ENCODE measurements at places on chromosomes 16 and 17.

DNA sequence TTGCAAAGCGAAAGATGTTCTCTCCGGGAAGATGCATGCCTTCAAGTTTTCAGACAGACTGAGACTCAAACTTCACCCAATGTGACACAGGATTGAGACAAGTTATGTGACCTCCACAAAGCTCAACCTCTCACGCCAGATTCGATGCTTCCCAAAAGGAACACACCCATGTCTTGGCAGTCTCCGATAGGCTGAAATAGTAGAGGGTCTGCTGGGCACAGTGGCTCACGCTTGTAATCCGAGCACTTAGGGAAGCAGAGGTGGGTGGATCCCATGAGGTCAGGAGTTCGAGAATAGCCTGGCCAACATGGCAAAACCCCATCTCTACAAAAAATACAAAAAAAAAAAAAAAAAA, 22.1 kb downstream of the ZFHX3 start:
- DNase-seq, result no peak

- DNase-seq, result no peak
Measured at GRCh38 chr17:58121925-58122324, 26.3 kb upstream of the OR4D1 start.

GRCh38 chr17:35088356-35088880, 24.9 kb upstream of the RFFL start:
- DNase-seq, result no peak

- no peak for DNase-seq
Measured at GRCh38 chr16:48511071-48511540, 98.9 kb downstream of the N4BP1 start.

- DNase-seq, result no peak
Measured at GRCh38 chr17:61449707-61450640, 2.2 kb upstream of the TBX4 start.

GRCh38 chr16:67975321-67976105, 4.8 kb downstream of the DPEP3 start:
- DNase-seq, result no peak

- no peak for DNase-seq
Measured at GRCh38 chr16:81797443-81797842, 18.4 kb downstream of the PLCG2 start.

DNA sequence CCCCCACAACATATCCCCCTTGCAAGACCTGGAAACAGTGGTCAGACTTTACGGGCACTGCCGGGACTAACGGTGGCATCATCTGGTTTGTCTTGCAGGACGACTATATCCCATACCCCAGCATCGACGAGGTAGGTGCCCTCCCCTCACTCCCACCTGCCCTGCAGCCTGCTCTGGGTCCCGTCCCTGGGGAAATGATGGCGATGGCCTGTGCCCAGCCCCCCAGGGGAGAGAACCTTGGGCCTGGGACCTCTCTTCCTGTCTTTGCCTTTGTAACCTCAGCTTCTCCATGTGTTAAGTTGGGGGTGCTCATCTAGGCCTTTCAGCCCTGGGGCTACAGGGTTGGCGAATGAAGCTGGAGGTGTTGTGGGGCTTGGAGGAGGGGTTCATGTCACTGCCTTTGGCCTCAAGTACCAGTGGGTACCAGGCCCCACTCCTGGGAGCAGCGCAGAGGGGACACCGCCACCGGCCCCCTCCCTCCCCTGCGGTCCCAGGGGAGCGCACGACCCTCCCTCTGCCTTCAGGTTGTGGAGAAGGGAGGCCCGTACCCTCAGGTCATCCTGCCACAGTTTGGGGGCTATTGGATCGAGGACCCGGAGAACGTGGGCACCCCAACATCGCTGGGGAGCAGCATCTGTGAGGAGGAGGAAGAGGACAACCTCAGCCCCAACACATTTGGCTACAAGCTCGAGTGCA, 99.9 kb downstream of the OR1D5 start:
- no peak for DNase-seq

GRCh38 chr17:79808763-79809529, 12.1 kb upstream of the CBX8 start:
- DNase-seq, result no peak

- DNase-seq, result no peak
Measured at GRCh38 chr16:85930301-85930700, 31.3 kb downstream of the IRF8 start.

- no peak for DNase-seq
Measured at GRCh38 chr17:49518346-49519078, 23.4 kb downstream of the NGFR start.

DNA sequence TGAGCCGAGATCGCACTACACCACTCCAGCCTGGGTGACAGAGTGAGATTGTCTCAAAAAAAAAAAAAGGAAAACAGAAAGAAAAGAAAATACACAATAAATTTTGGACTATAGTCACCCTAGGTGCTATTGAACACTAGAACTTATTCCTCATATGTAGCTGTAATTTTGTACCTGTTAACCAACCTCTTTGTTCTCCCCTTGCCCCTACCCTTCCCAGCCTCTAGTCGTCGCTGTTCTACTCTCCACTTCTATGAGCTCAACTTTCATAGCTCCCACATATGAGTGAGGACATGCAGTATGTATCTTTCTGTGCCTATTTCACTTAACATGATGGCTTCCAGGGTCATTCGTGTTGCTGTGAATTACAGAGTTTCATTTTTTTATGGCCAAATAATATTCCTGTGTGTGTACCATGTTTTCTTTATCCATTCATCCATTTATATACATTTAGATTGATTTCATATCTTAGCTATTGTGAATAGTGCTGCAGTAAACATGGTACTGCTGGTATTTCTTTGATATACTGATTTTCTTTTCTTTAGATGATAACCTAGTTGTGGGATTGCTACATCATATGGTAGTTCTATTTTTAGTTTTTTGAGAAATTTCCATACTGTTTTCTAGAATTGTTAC, 28.3 kb downstream of the VPS35L start:
- DNase-seq, result no peak

DNA sequence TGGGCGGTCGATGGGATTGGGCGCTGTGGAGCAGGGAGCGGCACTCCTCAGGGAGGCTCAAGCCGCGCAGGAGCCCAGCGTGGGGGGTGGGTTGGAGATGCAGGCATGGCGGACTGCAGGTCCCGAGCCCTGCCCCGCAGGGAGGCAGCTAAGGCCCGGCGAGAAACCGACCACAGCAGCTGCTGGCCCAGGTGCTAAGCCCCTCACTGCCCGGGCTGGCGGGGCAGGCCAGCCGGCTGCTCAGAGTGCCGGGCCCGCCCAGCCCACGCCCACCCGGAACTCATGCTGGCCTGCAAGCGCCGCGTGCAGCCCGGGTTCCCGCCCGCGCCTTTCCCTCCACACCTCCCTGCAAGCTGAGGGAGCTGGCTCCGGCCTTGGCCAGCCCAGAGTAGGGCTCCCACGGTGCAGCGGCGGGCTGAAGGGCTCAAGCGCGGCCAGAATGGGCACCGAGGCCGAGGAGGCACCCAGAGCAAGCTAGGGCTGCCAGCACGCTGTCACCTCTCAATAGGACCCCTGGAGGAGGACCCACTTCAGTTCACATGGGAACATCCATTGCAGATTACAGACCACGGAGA, 20.5 kb upstream of the METTL16 start:
- no peak for DNase-seq

DNA sequence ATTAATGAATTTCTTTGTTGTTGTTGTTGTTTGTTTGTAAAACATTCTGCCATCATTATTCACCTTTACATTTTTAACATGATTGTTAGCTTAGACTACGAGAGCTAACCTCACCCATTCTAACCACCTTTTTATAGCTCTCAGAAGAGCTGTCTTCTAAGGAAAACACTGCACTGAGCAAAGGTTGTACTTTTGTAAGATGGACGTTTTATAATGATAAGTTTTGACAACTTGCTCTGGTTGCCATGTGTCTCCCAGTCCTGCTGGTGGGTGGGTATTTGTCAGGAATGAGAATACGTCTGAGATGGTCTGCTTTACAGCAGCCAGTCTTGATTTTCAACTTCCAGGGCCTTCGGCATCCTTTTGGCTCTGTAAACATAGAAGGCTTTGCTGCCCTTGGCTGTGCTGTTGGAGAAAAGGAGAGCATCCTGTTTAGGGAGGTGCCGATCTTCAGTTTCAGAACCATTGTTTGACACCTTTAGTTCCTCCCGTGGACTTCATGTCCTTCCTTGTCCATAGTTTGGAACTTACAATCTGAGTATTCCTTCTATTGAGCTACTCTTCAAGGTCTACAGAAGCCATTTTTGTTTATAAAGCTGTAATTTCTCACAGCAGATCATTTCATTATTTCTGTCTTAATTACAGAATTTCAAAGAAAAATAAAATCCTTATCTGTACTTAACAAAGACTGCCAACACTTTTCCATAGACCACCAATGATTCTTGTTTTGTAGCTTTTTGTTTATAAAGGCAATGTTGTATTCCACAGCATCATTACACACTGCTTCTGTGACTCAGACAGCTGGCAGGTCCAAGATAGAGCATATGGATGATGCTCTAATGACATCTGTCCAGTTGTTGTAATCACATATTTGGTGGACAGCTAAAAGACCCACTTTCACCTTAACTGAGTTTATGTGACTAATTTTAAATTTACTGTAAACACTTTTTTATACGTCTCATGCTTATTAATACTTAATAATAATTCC, 270.1 kb upstream of the TBX2 start:
- DNase-seq, result no peak

GRCh38 chr17:60107526-60108257, 29.0 kb upstream of the HEATR6 start:
- DNase-seq, result no peak

GRCh38 chr16:73252446-73252845, 204.5 kb upstream of the ZFHX3 start:
- no peak for DNase-seq

DNA sequence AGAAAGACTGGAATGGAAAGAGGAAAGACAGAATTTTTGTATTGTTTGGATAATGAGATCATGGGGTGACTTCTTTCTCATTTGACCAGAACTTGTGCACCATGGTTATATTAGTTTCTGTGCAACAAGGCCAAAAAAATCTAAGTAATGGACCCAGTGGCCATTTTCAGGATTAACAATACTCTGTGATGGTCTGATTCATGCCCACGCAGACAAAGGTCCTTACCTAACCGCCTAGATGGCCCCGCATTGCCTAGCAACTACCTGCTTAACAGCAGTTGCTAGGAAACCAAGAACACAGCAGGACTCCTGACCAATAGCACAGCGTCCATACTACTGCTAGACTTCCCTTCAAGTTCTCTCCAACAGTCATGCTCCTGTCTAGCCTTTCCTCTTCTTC, 22.4 kb downstream of the MIS12 start:
- DNase-seq, result no peak

GRCh38 chr17:72158895-72159885, 38.4 kb downstream of the SOX9 start:
- no peak for DNase-seq

GRCh38 chr16:68590201-68590994, 51.3 kb downstream of the ZFP90 start:
- DNase-seq, result peak; percentile 31

DNA sequence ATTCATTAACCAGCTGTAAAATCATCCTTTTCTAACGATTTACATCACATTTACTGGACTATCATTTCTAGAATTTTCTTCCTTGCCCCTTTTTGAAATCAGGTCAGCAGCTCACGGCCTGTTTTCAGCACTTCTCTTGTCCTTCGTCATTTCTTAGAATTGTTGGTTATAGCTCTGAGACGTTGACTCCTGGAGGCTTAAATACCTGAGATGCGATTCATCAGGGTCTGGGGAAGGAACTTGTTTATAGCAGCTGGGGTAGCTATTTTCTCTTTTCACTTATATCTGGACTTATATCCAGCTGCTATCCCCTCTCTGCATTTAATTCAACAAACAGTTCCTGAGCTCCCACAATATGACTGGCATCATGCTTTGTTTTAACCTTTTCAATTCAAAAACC, 338.7 kb upstream of the TNRC6C start:
- DNase-seq, result no peak

GRCh38 chr17:77808686-77809425, 149.6 kb upstream of the TNRC6C start:
- DNase-seq, result no peak

DNA sequence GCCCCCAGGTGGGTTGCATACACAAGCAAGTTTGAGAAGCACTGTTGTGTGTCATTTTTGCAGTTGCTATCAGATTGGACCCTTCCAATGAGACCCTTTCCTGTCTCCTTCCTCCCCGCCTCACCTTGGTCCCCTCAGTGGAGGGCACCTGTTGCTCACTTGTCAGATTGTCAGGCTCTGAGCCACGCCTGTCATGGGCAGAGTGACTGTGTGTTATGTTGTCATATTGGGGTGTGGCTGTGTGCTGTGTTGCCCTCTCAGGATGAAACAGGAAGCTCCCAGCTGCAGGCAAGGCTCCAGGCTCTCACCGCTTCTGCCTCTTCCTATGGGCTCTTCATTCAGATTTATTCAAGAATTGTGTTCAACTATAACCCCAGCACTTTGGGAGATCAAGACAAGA, 302.9 kb downstream of the CPPED1 start:
- DNase-seq, result no peak

GRCh38 chr17:6092182-6092902, 22.2 kb downstream of the WSCD1 start:
- no peak for DNase-seq

DNA sequence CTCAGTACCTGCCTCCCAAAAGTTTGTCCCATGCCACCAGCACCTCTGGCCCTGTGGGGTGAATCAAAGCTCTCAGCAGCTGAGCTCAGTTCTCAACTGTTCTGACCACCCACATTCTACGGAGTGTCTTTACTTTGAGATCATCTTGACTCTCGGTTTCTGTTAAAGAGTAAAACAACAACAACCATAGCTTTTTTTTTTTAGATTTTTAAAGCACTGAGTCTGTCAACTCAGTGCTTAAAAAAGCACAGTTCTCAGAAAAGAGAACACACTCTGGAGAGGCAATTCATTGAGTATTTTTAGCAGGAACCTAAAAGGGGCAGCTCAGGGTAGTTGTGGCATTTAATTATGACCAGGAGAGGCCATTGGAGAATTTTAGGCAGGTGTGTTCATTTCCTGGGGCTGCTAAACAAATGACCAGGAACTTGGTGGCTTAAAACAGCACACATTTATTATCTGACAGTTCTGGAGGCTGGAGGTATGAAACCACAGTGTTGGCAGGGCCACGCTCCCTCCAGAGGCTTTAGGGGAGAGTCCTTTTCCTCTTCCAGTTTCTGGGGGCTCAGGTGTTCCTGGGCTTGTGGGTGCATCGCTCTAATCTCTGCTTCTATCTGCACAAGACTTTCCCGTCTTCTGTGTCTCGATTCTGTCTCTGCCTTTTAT, 6.7 kb upstream of the WFIKKN2 start:
- no peak for DNase-seq

- DNase-seq, result no peak
Measured at GRCh38 chr16:9286930-9287329, 195.5 kb downstream of the HAPSTR1 start.

DNA sequence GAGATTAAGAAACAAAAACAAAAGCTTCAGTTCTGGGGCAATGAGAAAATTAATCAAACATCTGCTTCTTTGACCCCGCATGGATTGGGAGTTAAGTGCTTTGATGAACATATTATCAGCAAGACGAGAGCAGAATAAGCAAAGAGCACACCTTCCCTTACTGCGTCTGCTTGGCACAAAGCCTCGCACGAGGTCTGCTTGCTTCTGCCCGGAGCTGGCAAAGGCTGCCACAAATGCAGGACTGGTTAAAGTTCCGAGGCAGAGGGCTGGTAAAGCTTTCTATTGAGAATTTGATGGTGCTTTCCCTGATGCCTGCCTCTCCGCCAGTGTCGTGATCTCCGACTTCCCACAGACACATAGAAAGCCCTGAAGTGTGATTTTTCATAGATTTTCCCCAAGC, 17.0 kb downstream of the VAT1L start:
- no peak for DNase-seq

- no peak for DNase-seq
Measured at GRCh38 chr16:21277927-21278706, at the start of gene CRYM. Gene CRYM, minus strand, starts transcription at chr16:21278290. Its CDS starts 39 bp downstream, at chr16:21278251.

GRCh38 chr17:50094243-50094752, 853 bp upstream of the PDK2 start:
- DNase-seq, result peak; percentile 71
